ENCODE measurements at places on chromosomes 4 and X. TPM values are rescaled to one million over a fixed set of nuclear protein-coding genes. Genes with fewer than 3 reads are reported as not detected.

DNA sequence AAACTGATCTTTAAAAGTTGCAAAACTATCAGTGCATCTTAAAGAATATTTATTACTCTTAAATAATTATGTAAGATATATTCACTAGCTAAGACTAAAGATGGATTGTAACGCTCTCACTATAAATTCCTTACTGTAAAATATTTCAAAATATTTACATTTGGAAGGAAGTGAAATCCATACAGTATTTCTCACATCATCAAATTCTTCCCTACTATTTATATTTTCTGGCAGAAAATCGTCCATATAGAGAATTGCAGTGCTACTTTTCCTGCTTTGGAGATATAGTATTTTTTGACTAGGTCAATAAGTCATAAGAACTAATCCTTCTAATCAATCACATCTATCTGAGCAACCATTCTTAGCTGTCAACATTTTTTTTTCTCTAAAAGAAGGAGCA lies 52.9 kb downstream of the SCLT1 start:
- DNase-seq = no peak

CHRDL1 gene
- total RNA-seq = 4.1 TPM

- no peak for DNase-seq
Measured at GRCh38 chr4:22539251-22539650, 23.4 kb upstream of the ADGRA3 start.

LRRC66 gene
- total RNA-seq = 0.07 TPM

DNA sequence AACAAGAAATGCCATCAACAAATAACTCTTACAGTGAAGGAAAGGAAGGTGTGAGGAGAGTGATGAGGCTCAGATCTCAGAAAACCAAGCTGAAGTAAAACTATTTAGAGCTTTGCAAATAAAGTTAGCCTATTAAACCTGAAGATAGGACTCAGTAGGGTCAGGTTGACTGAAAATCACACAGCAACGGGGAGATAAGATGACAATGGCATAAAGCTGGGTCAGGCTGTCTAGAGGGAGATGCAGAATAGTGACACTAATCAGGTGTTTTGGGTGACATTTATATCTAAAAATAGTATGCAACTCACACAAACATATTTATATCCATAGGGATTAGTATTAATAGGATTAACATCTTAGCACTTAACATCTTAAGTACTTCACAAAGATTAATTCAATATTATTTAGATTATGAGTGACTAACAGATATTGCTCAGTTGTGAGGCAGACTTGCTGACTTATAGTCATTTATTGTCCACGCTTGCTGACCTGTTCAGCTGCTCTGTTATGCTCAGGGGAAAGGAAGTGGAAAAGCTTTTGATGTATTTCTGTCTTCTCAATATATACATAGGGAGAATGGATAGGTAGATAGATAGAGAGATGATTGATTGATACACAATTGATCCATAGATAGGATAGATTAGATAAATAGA lies 130.7 kb upstream of the GUCY1A1 start:
- DNase-seq = no peak

GRCh38 chr4:53431052-53431451 lies 53.6 kb downstream of the FIP1L1 start:
- no peak for DNase-seq

FATE1 gene
- not detected for total RNA-seq

- DNase-seq = no peak
Measured at GRCh38 chrX:107713203-107713542, 62.4 kb downstream of the TSC22D3 start.

TCEAL9 gene
- total RNA-seq = 40.8 TPM

DNA sequence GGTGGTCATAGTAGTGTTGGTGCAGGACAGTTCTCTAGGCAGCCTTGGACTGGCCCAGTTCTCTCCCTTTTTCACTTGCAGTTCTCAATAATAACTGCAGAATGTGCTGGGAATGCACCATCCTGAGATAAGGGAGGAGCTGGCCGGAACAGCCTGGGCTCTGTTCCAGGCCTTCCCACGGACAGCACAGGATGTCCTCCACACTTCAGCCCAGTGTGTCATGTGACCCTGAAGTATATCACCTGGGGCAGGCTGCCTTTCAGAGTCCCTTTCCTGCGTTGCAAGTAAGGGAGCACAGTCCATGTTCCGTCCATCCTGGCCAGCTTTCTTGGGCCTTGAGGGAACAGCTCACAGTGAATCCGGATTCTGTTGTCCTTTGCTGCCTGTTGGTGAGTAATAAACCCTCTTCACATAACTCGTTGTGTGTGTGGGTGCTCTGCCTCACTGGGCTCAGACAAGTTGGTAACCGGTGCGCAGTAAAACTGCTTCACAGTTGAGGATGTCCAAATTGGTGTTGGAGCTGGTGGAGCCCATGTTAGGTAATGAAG lies 32.3 kb upstream of the BBS12 start:
- peak; percentile 76 for DNase-seq

- DNase-seq = no peak
Measured at GRCh38 chr4:116499-116898, 7.8 kb upstream of the ZNF718 start.

GRCh38 chrX:106481341-106481740 lies 130.4 kb upstream of the RADX start:
- peak; percentile 49 for DNase-seq

GABRB1 gene
- total RNA-seq = 0.76 TPM

GRCh38 chr4:127734976-127735375 lies 4.8 kb downstream of the SLC25A31 start:
- DNase-seq = no peak

DNA sequence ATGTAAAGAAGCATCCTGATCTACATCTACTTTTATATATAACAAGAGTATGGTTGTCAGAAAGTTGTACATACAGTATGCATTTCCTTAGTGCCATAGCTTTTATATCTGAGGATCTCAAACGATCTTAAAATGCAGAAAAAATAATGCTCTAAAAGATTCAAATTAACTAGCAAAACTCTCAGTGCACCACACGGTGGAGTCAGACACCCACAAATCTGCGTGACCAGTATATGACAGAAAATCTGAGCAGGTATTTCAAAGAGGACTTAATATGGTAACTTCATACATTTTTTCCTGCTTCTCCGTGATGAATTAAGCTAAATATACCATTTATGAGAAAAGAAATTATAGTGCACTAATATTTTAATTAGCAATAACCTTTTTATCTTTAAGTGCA lies 803.0 kb downstream of the DMD start:
- DNase-seq = no peak

DNA sequence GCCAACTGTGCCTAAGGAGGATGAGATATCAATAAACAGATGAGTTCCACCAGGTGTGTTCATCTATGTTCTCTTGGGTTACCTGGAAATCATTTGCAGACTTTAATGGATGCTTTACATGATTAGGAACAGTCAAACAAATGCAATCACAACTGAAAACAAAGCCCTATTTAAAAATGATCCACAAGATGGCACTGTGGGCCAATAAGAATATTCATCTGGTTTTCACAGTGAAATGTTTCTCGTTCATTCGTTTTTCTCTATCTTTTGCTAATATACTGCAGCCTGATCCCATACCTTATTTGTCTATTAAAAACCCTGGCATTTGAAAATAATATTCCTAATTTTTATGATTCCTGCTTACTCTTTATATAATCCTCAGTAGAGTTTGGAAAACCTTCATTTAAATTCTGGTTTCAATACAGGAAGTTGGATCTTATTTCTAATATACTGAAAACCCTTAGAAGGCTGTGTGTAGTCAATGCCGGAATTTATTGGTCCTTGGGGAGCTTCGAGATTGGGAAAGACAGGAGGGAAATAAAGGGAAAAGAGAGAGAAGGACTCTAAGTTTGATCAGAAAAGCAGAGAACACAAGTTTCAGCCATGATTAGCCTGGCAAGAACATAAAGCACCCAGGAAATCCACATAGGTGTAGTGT lies 63.8 kb upstream of the TAPT1 start:
- DNase-seq = peak; percentile 16

ETDC gene
- total RNA-seq = not detected

DNA sequence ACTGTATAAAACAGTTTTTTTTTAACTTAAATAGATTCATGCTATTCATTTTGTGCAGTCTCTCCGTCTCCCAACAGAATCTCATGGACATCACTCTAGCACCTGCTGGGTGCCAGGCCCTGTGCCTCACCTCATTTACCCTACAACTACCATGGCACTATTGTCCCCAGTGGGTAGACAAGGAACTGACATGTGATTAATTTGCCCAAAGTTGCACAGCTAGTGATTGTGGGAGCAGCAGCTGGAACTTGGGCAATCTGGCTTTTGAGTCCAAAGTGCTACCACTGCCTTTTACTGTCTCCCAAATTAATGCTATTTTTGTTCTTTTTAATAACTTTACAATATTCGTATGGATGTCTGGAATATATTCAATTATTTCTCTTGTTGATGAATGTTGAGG lies 11.2 kb upstream of the PGRMC2 start:
- no peak for DNase-seq

GRCh38 chrX:120456973-120457372 lies 12.1 kb downstream of the LAMP2 start:
- DNase-seq = peak; percentile 68

PPP4R3C gene
- not detected for total RNA-seq

CXorf51A gene
- total RNA-seq = not detected

CTAG2 gene
- total RNA-seq = 765 TPM

- no peak for DNase-seq
Measured at GRCh38 chr4:166996216-166996615, 238.1 kb downstream of the SPOCK3 start.

DNA sequence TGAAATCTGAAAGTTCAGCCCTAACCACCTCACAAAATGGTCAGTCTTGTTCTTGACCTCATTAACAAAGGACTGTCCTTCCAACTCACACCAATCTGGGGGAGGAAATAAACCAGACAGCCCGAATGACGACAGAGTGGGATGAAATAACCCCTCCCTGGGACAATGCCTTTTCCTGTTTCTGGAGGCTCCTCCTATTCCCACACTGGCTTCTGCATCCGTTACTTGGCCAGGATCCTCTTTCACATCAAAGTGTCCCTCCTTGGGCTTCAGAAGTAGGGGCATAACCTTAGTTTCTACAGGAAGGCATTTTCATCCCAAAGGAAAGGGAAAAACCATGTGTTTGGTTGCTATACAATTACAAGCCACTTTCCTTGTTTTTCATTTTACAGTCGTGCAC lies 59.8 kb upstream of the RPL34 start:
- DNase-seq = peak; percentile 79

- DNase-seq = no peak
Measured at GRCh38 chrX:153639177-153640044, 7.6 kb upstream of the DUSP9 start.

DNA sequence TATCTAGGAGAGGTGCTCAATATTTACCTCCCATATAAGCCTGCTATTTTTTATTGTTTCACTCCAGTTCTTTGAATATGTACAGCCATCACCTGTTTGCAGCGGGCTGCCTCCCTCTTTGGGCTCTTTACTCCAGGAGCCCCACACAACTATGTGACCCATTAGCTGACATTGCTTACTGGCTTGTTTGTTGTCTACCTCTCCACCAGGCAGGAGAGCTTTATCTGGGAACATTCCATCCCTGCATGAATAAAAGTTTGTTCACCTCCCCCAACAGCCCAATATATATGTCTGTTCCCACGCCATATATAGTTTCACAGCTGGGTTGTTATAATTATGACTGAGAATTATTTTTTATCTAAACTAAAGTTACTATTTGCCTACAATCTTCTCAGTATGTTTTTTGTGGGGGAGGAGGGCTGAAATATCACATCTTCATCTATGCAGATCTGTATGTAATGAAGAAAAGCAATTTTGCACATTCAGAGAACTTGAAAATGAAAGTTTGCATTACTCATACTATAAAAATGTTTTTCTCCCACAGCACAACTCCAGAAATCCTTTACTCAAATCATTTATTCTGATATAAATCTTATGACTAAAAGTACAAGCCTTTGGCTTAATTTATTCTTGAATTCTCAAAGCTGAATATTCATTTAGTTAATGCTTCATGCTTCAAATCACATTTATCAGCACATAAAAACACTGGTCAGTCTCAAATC lies 61.2 kb upstream of the DAPP1 start:
- peak; percentile 29 for DNase-seq
